KBM-7 (cell line): ENCODE measurements at places on chromosomes 4 and X.

DNA sequence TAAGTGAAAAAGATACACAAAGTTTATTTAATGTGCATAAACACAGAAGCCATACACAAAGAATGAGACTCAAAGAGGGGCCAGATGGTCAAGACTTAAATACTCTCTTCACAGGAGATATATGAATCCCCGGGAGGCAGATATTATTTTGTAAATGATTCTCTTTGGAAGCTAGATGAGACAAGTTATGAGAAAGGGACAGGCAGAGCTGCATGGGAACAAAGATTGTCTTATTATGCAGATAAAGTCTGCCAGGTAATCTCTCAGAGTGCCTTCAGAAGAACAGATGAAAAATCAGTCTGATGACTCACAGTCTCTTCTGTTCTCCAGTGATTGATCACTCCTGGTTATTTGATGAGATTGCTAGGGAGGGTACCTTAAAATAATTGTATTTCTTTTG lies 89.0 kb downstream of the NAF1 start:
- no peak for DNase-seq

DNA sequence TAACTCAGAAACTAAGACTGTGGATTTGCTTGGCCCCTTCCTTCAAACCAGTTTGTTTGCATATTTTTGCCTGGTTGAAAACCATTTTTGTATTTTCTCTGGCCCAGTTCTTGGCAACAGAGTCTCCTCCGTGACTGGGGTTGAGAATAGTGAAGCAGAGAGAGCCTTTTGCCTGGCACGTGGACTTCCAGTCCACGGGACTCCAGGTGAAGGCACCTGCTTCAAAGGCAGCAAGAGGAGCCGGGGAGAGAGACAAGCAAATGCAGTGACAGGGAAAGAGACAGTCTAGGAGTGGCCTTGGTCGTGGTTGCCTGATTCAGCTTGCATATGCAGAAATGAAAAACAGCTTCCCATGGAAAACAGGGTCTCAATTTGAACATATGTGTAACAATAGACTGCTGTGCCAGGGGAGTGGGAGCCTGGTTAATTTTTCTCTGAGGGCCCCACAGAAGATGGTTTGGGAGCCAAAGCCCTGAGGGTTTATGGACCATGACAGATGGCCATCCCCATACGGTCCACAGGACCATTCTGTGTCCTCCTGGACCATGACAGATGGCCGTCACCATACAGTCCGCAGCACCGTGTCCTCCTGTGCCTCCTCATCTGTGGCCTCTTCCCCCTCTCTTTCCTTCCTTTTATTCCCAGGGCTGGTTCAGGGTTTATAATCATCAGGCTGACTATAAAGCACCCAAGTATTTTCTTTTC lies 272.2 kb upstream of the RASGEF1B start:
- DNase-seq, result no peak

- no peak for DNase-seq
These were observed 331.6 kb downstream of the UNC5C start for GRCh38 chr4:95217197-95217596.

DNA sequence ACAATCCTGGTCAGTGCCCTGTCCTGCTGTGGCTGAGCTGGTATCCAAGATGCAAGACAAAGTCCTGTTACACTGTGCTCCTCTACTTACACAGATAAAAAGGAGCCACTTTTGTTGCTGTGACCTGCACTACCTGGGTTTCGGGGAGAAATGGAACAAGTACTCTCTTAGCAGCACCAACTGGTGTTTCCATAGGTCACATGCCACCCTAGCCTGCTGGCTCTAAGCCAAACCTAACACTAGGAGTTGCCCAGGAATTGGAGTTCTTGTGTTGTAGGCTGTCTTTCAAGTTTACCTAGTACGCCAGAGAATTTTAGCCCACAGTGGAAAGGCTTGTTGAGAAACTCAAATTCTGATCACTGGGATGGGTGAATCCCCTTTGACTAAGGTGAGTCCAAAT lies 727.4 kb downstream of the FAM133A start:
- no peak for DNase-seq

DNA sequence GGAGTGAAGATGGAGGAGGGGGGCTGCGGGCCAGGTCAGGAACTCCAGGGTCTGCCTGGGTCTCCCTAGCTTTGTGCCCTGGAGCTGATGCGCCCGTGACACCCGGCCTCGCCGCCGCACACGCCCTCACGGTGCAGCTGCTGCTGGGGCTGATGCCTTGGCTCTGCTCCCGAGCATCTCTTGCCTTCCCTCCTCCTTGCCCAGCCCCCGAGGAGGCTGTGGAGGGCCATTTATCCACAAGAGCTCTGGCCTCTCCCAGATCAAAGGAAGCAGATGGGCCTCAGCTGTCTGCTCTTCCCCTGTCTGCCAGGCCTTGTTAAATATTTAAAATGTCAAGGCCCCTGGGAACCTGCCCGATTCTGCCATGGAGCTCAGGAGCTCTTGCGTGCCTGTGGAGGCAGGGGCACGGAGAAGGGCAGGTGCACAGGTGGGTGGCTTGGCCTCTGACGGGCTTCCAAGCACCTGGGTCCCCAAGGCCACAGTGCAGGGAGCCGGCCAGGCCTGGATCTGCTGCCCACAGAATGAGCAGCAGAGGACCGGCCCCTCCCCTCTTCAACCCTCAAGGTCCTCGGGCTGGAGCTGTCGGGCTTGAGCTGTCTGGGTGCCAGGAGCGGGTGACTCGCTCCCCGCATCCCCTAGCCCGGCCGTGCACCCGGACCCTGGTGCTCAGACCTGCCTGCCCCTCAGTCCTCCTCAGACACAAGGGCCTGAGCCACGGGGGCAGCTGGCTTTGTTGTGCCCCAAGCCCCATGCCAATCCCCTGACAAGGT lies 20.3 kb downstream of the ATP2B3 start:
- DNase-seq, result no peak

DNA sequence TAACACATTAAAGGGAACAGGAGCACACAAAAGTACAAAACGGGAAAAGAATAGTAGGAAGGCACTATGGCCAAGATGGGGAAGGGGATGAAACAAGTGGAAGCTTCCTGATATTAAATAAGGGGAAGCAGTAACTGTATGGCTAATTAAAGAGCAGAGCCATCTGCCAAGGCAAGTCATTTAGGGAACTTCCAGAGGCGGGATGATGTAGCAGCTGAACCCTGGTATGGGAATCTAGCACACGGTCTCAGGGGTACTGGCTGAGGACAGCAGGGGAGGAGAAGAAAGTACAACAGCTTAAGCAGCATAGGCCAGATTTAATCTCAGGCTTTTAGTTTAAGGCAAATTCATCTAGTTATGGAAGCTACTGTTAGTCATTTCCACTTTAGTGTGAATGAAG lies 59.1 kb downstream of the IGFBP7 start:
- peak; percentile 18 for DNase-seq

DNA sequence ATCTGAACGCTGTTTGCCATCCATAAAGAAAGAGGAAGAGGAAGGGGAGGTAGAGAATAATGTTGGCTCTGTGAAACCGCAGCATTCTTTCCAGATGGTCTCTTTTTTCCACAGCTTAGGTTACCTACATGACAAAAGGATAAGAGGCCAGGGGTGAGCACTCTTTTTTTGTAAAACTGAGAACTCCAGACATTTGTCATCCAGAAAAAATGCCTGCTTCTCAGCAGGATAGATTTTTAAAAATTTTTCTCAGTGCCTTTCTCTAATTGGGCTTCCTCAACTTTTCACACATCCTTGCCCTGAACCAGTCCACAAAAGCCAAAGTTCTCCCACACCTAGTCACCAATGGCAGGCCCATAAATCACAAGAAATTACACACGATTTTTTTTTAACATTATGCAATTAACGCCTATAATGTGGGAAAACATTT lies 158.1 kb upstream of the TENM3 start:
- peak; percentile 38 for DNase-seq

DNA sequence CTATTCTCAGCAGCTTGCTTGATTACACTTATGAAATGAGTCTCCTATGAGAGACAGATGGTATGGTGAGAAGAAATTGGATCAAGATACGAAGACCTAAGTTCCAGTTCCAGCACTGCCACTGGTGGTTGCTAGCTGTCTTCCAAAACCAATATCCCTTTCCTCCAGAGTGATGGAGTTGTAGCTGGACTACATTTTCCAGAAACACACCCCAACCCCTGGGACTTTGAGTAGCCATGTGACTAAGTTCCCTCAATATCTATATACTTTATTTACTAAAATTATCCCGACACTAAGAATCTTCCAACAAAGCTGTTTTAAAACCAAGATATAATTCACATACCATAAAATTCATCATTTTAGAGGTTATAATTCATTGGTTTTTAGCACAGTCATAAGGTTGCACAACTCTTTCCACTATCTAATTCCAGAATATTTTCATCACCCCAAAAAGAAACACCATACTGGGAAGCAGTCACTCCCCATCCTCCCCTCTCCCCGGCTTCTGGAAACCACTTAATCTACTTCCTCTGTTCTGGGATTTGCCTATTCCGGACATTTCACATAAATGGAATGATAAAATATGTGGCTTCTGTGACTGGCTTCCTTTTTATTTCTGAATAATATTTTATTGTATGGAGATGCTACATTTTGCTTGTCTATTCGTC lies 118.0 kb downstream of the MANBA start:
- no peak for DNase-seq

DNA sequence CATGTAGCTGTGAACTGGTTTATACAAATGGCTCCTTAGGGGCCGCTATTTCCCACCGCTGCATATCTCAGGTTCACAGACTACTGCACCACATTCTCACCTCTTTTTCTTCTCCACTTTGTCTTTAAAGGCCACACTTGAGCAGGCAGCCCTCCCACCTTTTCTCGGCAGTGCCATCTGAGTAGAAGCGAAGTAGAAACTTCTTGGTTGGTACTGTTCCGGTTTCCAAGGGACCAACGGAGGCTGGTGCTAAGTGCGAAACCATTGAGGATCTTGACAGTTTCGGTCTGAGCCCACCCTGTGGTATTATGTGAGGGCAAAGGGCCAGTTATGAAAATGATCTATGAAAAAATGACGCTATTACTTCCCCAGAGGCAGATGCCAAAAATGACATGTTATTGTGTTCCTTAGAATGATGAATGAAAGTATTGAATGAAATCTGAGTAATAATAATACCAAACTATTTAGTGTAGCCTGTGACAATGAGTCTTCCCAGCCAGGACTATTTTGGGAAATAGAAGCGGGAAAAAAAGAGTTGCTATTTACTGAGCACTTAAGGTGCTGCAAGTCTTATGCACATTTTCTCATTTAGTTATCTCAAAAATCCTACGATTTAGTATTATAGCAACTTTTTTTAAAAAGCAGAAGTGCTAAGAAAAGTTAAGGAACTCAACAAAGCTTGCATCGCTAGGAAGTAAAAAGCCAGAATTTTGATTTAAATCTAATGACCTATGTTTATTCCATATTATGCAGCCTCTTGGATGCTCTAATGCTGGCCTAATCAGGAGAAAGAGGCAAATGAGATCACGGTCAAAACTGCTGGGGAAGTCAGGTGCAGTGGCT lies 29.6 kb upstream of the CHRNA9 start:
- DNase-seq, result no peak

- no peak for DNase-seq
These were observed 36.3 kb downstream of the RPS6KA3 start for GRCh38 chrX:20230406-20230805.

DNA sequence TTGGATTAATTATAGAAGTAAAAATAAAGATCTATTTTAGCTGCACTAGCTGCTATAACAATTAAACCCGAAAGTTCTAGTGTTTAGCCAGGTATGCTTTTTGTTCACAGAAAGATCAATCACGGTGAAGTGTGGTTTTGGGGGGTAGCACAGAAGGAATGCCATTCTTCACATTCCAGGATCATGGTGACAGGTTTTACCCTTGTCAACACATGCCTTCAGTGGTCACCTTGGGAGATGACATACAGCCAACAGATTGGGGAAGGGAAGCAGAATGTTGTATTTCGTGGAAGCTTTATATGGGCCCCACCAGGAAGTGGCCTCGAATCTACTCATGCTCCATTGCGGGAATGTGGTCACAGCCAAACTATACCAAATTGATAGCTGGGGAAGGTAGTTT lies 753.6 kb downstream of the RAPGEF2 start:
- DNase-seq, result no peak

- no peak for DNase-seq
These were observed 23.9 kb downstream of the EVC start for GRCh38 chr4:5734853-5735252.

DNA sequence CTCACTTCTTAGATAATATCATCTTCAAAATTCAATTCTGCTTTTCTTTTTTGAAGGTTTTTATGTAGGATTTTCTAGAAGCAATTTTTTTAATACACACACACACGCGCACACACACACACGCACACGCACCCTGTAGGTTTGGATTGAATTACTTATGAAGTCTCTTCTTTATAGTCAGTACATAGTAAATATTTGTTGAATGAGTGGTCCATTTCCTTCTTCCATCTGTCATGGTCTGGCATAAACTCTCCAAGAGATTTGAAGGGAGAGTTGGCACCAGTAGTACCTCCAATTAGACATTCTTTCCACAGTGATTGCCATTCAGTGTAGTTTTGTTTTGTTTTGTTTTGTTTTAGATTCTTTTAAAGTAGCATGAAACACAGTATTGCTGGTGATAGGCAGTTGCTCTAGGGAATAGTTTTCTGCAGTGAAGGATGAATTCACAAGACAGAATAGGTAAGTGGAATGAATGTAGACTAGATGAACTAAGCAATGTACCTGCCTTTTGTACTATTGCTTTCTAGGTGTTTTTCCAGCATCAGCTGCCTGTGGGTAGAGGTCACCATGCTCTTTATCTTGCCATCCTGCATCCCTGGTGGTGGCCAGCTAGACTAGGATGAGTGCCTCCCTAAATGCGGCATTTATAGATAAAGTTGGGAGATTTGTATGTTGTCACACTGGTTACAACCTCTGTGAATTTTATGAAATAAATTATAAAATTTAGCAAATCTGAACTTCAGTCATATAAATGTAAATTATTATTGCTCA lies 20.5 kb downstream of the PDLIM5 start:
- no peak for DNase-seq

DNA sequence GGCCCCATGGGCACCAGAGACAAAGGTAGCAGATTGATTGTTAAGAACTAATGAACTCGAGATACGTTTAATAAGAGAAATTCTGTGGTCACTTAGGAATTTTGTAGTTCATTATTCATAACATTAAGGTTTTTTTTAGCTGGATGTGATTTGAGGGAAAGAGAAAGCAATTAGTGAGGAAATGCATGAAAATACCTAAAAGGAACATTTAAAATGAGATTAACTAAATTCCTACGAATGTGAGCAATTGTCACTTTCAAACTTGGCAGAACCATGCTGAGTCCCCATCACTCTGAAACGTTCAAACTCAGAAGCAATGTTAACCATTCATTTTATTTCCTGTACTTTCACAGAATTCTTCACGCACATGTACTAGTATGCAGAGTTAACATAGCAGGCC lies 5.9 kb downstream of the PRMT9 start:
- no peak for DNase-seq
